T-helper 2 cell (primary cell): ENCODE measurements at places on chromosomes 7 and 10.

GRCh38 chr10:70403483-70404035 is 386 bp upstream of the EIF4EBP2 start:
- no peak for DNase-seq

DNA sequence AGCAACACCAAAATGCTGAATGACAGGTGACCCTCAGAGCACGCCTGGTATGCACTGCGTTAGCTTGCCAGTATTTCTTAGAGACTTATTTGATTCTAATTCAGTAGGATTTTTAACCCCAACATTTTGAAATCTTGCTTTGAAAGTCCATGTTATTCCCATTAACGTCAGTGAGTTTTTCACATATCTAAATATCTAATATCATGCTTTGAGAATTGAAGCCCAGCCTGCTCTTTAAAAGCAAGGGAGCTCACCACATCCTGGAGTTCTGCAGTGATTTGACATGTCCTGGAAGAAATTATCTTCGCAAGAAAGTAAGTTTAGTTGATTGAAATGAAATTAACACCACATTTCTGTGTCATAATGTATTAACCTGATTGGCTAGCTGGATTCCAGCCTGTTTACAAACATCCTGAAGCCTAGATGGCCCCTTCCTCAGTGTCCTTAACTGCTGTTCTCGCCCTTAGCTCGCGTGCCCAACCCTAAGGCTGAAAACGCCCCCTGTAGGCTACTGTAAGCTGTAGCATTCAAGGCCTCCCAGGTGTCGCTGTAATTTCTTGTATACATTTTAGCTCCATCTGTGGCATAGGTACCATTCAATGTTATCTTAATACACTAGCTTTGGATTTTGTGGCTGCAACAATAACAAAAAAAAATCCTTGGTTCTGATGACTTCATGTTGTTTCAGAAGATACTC is 191.5 kb downstream of the MGMT start:
- DNase-seq, result no peak

DNA sequence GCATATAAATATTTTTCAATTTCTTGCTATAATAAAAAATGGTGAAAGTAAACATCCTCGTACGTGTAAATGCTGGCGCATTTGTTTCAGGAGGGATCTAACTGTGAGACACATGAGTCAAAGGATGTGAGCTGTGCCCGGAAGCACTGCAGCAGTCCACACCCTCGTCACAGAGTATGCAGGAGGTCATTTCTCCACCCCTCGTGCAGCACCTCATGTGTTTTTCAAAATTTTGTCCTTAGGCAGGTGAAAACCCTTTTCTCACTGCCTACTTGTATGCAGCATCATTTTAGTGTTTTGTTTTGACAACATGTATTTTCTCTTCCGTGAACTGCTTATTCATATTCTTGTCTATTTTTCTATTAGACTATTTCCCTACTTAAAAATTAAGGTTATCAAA is 162.7 kb downstream of the AVL9 start:
- DNase-seq, result peak; percentile 6

- DNase-seq, result no peak
Observed at GRCh38 chr10:94133239-94133638, 139.5 kb downstream of the PLCE1 start.

DNA sequence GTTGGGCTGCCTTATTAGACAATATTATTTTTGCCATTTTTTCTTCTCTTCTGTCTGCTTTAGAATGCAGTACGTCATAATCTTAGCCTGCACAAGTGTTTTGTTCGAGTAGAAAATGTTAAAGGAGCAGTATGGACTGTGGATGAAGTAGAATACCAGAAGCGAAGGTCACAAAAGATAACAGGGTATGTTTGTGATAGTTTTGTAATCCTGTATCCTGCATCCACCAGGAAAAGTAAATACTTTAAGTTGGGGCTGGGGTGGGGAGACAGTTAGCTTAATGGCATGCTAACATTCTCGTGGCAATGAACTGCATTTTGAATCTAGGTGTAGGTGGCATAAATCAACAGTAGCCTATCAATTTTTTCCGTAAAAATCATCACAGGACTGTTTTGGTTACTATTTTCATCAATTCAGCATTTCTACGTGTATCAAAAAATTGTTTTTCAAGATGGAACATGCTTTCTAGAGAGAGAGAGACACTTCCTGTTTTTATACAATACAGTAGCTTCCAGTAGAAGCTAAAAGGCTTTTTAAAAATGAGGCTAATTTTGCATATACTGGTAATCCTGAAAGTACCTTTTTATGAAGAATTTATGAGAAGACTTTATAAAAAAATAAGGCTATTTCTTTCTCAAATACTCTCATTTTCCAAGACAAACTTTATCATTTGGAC is 247.5 kb downstream of the FOXP2 start:
- DNase-seq, result no peak
